Caco-2 (cell line): ENCODE measurements at places on chromosomes 11 and 22.

DNA sequence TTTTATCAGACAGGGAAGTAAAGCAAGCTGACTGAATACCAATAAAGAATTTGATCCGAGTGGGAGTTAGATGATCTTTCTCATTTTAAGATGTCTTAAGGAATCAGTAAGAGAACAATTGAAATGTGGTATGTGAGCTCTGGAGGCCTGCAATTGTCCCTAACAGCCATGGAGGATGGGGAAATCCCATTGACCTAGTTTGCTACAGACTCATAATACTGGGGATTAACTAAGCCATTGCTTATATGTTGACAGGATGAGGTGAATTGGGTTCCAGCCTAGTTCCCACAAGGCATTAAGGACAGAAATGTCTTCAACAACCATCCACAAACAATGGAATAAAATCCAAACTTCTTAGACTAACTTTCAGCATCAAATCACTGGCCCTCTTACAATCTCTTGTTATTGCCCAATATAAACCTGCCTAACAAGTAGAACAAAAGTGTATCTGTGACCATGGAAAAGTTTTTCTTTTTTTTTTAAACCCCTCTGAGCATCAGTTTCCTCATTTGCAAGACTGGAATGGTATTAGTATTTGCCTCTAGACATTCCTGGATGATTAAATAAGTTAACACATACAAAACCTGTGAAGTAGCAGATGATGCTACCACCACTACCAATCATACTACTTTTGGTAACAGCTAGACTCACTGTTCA is 773.2 kb downstream of the DLG2 start:
- DNase-seq: no peak
- H3K27me3 ChIP-seq: no peaks in the 10 kb centered on the region
- no peak overlapping the region for H3K4me3 ChIP-seq
- H3K27ac ChIP-seq: no peak overlapping the region
- H3K36me3 ChIP-seq: no peaks in the 10 kb centered on the region

DNA sequence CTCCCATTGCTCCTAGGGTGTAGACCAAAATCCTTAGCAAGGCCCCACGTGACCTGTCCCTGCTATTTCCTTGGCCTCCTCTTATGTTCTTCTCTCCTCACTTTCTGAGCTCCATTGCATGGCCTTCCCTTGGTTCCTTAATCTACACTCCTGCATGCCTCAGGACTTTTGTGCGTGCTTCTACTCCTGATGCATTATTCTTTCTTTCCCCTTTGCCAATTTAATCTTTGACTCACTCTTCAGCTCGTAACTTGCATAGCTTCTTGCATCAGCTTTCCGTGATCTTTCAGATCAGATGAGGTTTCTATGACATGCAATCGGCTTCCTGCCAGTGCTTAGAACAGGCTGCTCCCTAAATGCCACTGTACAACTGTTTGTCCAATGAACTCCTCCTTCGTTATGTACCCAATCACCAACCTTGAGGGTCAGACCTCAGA is 261.6 kb upstream of the CADM1 start:
- no peaks in the 10 kb centered on the region for H3K4me1 ChIP-seq
- no peak for DNase-seq
- H3K36me3 ChIP-seq: no peaks in the 10 kb centered on the region
- no peak overlapping the region for H3K27ac ChIP-seq
- peaks cover 2% of the 10 kb centered on the region; the same call in 1 of the 2 replicates for H3K27me3 ChIP-seq

DNA sequence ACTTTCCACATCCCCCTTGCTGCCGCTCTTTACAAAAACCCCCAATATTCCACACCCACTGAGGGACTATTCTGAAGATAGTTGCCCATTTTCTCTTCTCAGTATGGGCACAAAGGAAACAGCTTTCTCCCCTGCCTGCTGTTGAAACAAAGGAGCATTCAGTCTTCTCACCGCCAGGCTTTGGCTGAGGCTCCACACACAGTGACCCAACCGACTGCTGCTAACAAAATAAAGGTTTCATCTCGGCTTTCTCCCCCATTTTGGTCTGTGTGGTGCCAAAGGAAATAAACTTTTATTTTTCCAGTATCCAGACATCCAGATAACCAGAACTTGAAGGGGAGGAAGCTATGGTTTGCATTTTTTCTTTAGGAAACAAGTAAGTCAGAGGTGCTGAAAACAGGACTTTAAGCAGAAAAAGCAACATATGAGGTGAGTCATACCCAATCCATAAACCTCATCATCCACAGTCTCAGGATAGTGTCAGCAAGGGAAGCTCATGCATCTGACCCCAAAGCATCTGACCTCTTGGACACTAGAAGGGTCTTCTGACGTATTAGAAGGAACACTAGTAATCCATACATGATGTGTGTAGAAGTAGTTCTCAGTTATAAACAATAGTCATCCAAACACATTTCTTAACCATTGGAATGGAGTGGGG is 6.4 kb downstream of the CLMP start:
- H3K4me3 ChIP-seq: no peak overlapping the region
- H3K36me3 ChIP-seq: no peaks in the 10 kb centered on the region
- no peak for DNase-seq
- H3K27me3 ChIP-seq: no peaks in the 10 kb centered on the region
- H3K27ac ChIP-seq: no peak overlapping the region

GRCh38 chr11:121588747-121589146 is 136.0 kb upstream of the SORL1-AS1 start:
- no peak for DNase-seq
- H3K4me3 ChIP-seq: no peak overlapping the region
- H3K36me3 ChIP-seq: peaks cover 2% of the 10 kb centered on the region; the same call in 1 of the 2 replicates

DNA sequence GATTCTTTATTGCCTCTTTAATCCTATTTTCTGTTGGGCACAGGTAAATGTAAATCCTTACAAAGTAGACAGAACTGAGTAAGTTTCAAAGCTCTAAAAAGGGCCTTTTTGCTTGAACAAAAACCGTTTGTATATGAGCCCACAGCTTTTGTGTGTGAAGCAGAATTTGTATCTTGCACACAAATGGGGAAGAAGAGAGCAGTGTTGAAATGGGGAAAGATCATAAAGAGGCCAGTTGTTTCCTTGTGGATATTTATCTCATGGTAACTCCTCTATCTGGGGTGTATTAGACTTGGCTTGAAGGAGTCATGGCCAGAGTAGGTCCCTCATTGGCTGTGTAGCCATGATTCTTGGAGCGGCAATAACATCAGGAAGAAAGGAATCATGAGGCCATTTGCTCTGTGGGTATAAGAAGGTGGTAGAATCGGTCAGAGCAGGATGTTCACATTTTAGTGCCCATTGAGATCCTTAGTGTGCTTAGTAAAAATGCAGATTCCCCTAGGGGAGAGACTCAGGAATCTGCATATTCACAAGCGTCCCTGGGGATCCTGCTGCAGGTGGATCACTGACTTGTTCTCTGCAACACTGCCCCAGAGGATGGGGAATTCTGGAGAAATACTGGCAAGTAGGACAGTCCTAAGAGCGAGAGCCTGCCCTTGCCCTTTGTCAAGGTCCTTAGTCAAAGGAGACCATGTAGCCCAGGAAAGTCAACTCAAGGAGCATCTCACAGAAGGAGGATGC is 126.5 kb downstream of the LDLRAD3 start:
- H3K36me3 ChIP-seq: no peaks in the 10 kb centered on the region
- H3K4me3 ChIP-seq: no peak overlapping the region
- H3K27me3 ChIP-seq: no peaks in the 10 kb centered on the region
- H3K4me1 ChIP-seq: no peaks in the 10 kb centered on the region
- no peak for DNase-seq
- no peak overlapping the region for H3K27ac ChIP-seq

DNA sequence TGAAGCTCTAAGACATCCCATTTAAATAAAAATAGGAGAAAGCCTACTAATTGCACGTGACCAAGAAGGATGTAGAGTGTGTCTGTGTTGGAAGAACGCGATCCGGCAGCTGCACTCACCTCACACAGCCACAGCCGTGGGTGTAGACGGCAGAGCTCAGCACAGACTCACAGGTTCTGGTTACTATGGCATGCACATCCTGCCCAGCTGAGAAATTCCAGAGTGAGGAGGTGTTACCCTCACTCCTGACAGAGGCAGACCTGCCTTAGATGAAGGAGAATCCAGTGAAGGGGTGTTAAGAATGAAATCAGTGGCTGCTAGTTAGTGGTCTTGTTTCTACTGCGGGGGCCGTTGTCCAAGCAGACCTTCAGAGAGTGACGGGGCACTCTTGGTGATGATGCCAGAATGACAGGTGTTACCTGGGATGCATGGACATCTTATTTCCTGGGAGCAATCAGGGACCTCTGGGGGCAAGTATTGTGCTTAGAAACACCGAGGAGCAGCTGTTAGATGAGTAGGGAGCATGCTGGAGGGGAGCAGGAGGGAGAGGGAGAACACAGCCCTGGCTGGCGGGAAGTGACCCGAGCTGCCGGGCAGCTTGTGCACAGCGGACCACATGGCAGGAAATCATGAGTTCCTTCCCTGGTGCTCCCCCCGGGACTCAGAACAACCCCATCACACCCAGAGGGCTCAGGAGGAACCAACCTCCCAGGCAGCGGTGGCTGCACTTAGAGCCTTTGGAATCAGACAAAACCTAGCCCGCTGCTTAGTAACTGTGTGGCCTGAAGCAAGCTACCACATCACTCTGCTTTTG is 12.3 kb downstream of the KCNJ5 start:
- no peak overlapping the region for H3K4me3 ChIP-seq
- H3K27me3 ChIP-seq: no peaks in the 10 kb centered on the region; the same call in 1 of the 2 replicates
- no peak overlapping the region for H3K27ac ChIP-seq
- no peaks in the 10 kb centered on the region for H3K36me3 ChIP-seq
- peaks cover 6% of the 10 kb centered on the region for H3K4me1 ChIP-seq

DNA sequence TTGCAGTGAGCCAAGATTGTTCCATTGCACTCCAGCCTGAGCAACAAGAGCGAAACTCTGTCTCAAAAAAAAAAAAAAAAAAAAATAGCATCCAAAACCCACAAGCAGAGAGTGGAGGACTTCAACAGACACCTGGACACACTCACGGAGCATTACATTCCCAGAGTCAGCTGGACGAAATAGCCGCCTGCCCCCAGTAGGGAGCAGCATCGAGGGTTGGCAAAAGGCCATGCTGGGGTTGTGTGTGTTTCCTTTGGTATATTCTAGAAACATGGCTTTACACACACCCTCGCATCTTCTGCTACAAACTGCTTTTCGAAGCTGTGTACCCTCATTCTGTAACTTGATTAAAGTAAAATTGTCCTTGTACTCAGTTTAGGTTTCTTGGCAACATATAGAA is 5.3 kb downstream of the ADA2 start:
- no peak overlapping the region for H3K4me3 ChIP-seq
- no peak overlapping the region for H3K27ac ChIP-seq
- no peaks in the 10 kb centered on the region for H3K4me1 ChIP-seq
- H3K36me3 ChIP-seq: no peaks in the 10 kb centered on the region
- H3K27me3 ChIP-seq: no peaks in the 10 kb centered on the region

- H3K36me3 ChIP-seq: no peaks in the 10 kb centered on the region
- H3K27me3 ChIP-seq: peaks cover 2% of the 10 kb centered on the region; the same call in 1 of the 2 replicates
- no peak for DNase-seq
- H3K4me1 ChIP-seq: no peaks in the 10 kb centered on the region
These were observed 107.7 kb downstream of the CEP164 start for GRCh38 chr11:117435326-117435725.

DNA sequence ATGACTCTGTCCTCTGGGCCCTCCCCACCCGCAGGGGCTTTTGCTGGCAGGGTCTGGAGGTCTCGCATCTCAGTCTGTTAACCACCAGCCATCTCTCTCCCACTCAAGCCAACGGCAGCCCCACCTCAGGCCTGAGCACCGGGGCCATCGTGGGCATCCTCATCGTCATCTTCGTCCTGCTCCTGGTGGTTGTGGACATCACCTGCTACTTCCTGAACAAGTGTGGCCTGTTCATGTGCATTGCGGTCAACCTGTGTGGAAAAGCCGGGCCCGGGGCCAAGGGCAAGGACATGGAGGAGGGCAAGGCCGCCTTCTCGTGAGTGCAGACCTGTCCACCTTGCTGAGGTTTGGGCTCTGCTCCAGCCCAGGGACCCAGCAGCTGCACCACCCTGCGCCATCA is 44.3 kb upstream of the TTC12 start:
- DNase-seq: no peak
- no peak overlapping the region for H3K27ac ChIP-seq
- no peaks in the 10 kb centered on the region for H3K36me3 ChIP-seq
- no peaks in the 10 kb centered on the region for H3K4me1 ChIP-seq
- no peaks in the 10 kb centered on the region for H3K27me3 ChIP-seq
- no peak overlapping the region for H3K4me3 ChIP-seq

GRCh38 chr11:95715777-95716241 is 73.8 kb downstream of the FAM76B start:
- no peaks in the 10 kb centered on the region; the same call in 1 of the 2 replicates for H3K4me1 ChIP-seq
- DNase-seq: no peak
- H3K4me3 ChIP-seq: no peak overlapping the region
- no peaks in the 10 kb centered on the region for H3K27me3 ChIP-seq
- no peak overlapping the region for H3K27ac ChIP-seq

- peaks cover 18% of the 10 kb centered on the region for H3K4me1 ChIP-seq
- DNase-seq: no peak
- H3K4me3 ChIP-seq: no peak overlapping the region
- H3K27ac ChIP-seq: no peak overlapping the region
These were observed 8.6 kb upstream of the ENDOD1 start for GRCh38 chr11:95081010-95081409.

- H3K4me3 ChIP-seq: no peak overlapping the region
- H3K27ac ChIP-seq: no peak overlapping the region
- DNase-seq: no peak
- H3K27me3 ChIP-seq: no peaks in the 10 kb centered on the region
- no peaks in the 10 kb centered on the region for H3K36me3 ChIP-seq
These were observed 48.1 kb upstream of the ALKBH3 start for GRCh38 chr11:43832536-43832935.

- no peaks in the 10 kb centered on the region for H3K27me3 ChIP-seq
- no peak for DNase-seq
- H3K4me1 ChIP-seq: no peaks in the 10 kb centered on the region
- H3K27ac ChIP-seq: no peak overlapping the region
- H3K36me3 ChIP-seq: no peaks in the 10 kb centered on the region
- no peak overlapping the region for H3K4me3 ChIP-seq
These were observed 202.0 kb upstream of the SNX19 start for GRCh38 chr11:131118247-131118646.

GRCh38 chr11:103086461-103086860 is 5.5 kb downstream of the DCUN1D5 start:
- no peak overlapping the region for H3K4me3 ChIP-seq
- no peak overlapping the region for H3K27ac ChIP-seq
- no peaks in the 10 kb centered on the region for H3K27me3 ChIP-seq
- peaks cover 20% of the 10 kb centered on the region for H3K4me1 ChIP-seq
- peaks cover 8% of the 10 kb centered on the region for H3K36me3 ChIP-seq

DNA sequence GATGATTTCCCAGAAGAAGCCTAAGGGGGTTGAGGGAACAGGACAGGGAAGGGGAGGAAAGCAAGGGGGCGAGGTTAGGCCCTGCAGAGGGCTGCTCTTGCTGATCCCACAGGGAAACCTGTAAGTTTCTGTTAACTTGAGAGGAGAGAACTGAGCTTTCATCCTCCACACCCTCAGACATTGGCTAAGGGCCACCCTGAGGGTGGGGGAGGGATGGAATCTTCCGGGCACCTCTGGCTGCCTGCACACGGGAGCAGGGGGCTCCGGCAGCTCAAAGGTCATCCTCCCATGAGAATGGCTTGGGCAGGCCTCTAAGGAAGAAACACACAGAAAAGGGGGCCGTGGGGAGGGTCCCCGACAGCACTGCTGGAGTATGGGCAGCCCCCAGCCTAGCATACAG is 108.1 kb downstream of the TSPAN18 start:
- H3K4me3 ChIP-seq: no peak overlapping the region
- H3K27ac ChIP-seq: peak overlapping the region; percentile 66
- DNase-seq: no peak

- no peaks in the 10 kb centered on the region for H3K36me3 ChIP-seq
- H3K27me3 ChIP-seq: no peaks in the 10 kb centered on the region
- no peak overlapping the region for H3K4me3 ChIP-seq
- H3K4me1 ChIP-seq: no peaks in the 10 kb centered on the region
- no peak for DNase-seq
These were observed 227.8 kb downstream of the ETS1 start for GRCh38 chr11:128359515-128359914.
